ENCODE measurements at places on chromosomes 1 and 21.

DNA sequence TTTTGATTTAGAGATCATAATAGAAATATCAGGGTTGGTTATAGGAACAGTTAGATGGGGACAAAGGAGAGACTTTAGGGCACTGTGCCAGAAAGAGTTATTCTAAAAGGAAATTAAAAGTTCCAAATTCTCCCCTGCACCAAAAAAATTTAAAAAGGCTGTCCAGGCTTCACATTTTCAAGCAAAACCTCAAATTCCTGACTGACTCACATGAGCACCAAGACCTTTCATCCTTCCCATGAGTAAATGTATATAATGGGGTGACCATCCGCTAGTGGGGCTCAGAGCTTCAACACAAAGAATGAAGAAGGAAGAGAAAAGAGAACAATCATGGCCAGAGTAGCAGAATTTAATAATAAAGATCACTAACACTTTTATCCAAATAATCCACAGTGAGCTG lies 131.6 kb upstream of the MROH9 start:
- DNase-seq, result no peak

GRCh38 chr1:16090076-16090826 lies 16.8 kb upstream of the FAM131C start:
- no peak for DNase-seq

- DNase-seq, result no peak
Measured at GRCh38 chr1:18950401-18951026, 6.0 kb downstream of the IFFO2 start.

DNA sequence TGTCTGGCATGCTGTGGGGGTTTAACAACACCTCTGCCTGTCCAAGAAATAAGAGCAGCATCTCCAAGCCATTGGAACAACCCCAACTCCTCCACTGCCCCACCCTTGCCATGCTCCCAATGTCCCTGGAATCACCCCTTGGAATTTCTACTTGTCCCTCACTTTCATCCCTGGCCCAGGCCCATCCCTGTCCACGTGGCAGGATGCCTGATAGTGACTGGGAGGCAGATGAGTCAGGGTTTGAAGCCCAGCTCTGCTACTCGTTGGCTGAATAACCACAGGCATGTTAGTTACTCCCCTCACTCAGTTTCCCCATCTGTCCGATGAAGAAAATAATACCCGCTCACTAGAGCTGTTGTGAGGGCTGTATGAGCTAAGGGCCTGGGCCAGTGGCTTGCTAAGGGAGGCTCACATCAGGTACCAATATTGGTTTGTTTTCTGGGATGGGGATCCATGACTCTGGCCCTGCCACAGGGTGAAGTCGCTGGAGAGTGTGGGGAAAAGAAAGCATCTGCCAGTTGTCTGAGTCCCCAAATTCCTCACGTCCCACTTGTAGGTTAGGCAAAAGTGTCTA lies 99.4 kb upstream of the TLR5 start:
- no peak for DNase-seq

DNA sequence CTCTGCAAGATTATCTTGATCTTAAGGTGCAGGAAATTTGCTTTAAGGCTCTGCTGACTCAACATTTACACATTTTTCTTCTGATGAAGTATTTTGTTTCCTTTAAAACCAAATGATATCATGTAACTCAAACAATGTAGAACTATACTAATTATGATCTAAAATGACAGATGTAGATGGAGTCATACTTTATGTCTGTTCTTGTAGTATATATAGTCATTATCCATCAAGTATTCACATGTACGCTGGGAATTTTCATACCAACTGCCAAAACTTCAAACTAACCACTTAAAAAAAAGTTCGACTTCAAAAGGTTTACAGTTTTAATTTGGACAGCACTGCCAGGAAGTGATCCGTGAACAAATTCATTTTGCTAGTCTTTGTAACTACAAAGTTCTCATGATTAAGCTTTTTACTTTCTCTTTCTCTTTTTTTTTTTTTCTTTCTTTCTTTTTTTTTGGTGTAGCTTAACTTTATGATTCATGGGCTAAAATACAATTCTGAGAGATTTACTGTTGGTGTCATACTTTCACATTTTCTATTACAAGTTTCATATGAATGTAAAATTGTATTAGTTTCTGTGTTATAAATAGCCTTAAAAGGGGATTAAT lies 509.0 kb upstream of the CXADR start:
- no peak for DNase-seq

GRCh38 chr1:212688341-212689047 lies 11.1 kb downstream of the BATF3 start:
- no peak for DNase-seq

All from stimulated activated CD8-positive, alpha-beta memory T cell treated with anti-CD3 and anti-CD28 coated beads, Interleukin-12 subunit alpha, Interleukin-12 subunit beta, amount 100 ng/mL, for 1 hour (primary cell).